ENCODE measurements at places on chromosomes 3 and 15.

- DNase-seq = no peak
Measured at GRCh38 chr3:153209596-153209995, 47.6 kb downstream of the RAP2B start.

DNA sequence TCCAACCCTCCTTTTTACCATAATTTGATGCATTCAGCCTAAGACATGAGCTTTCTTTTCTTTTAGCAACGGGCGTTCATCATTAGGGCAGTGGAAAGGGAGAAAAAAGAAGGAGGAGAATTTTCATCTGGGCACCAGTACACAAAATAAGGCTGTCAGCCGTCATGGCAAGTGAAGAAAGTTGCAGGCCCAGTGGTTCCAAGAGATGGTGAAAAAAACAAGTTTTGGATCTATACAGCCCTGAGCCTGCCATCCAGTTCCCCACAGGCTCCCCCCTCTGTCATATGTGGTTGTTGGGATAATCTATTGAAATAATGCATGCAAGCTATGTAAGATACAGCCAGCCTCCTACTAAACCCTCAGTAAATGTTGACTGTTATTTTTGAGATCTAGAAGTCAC is 500.6 kb upstream of the PROK2 start:
- no peak for DNase-seq

DNA sequence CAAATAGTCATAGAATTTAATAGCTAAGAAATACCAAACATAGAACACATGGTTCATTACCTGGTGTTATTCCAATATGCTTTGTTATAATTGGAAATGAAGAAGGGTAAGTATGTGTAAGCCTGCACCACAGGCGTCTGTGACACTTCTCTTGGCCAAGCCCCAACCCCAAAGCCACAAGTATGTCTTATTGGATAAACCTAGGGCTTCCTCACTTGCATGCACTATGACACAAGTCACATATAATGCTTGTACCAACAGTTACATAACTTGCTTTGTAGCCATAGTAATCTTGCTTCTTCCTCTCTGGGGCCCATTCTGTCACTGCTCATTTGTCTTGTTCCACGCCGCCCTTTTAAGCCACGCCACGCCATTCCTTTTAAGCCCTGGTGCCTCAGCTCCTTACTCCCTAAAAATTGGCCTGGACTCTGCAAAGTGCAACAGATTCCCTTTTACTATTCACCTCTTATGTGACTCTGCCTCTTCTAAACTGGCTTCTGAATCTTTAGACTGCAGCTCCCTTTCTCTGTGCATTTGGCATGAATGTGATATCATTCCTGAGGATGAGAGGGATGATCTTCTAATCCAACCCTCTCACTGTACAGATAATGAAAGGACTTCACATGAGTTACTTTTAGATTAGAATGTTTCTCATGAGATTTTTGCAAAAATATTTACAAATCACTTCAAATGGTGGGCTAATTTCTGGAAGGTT is 48.1 kb upstream of the EPHA3 start:
- DNase-seq = no peak

GRCh38 chr3:31262201-31262600 is 270.5 kb upstream of the STT3B start:
- no peak for DNase-seq

- no peak for DNase-seq
Measured at GRCh38 chr15:62753518-62754221, 288.9 kb upstream of the TPM1 start.

Measured in cortex of kidney (tissue), 1 donor.